Stimulated activated CD4-positive, alpha-beta T cell treated with anti-CD3 and anti-CD28 coated beads, Interleukin-1b, Interleukin-23, amount 100 ng/mL, for 1 hour (primary cell): ENCODE measurements at places on chromosomes 3 and 15.

DNA sequence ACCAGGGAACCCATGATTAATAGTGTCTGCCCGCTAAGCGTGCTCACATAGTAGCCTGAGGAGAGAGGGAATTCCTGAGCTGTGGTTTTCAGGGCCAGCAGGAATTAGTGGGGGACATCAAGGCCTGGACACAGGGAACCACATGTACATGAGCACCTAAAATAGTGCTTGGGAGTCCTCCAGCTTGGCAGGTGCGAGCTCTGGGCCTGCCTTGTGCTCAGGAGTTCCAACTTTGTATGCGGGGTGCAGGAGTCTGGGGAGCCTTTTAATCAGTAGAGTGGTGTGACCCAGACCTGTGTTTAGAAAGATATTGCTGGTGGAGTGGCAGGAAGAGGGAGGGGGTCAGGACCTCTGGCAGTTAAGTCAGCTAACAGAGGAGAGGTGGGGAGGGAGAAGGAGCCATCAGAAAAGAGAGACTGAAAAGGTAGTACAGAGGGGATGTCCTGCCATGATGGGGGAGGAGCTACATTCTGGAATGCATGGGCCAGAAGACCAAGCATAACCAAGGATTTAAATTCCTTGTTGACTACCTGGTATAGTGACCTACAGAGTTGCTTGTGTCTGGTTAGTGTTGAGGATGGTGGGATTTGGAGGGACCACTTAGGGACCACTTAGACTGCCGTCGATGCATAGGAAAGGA is 1.9 kb downstream of the DAG1 start:
- no peak for DNase-seq

- no peak for DNase-seq
Measured at GRCh38 chr3:155242342-155242741, 51.1 kb downstream of the STRIT1 start.

DNA sequence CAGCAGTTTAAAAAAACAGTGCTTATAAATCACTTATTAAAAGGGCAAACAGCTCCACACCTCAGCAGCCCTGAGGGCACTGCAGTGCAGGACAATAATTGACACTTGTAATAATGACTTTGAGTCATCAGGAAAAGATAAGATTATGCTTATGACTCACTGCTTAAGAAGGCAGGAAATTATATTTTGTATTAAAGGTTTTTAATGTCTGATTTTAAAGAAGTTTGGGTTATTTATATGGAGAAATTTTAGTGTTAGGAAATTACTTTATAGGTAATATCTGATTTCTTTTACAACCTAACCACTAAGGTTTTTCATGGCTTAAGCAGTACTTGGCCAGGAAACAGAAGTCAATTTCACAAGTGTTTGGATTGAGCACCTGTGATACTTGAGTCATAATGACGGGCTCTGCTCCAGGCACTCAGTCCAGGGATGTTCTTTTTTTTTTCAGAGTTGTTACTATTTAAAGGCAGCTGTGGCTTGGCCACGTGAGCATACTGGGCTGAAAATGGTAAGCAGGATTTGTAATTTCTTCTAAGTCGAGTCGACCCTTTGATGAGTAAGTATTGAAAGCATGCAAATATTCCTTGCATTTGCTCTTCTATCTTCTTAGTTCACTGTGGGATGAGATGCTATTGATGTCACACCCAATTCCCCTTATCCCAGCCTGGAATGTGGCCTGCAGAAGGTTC is 21.6 kb upstream of the SLC6A20 start:
- DNase-seq, result no peak

DNA sequence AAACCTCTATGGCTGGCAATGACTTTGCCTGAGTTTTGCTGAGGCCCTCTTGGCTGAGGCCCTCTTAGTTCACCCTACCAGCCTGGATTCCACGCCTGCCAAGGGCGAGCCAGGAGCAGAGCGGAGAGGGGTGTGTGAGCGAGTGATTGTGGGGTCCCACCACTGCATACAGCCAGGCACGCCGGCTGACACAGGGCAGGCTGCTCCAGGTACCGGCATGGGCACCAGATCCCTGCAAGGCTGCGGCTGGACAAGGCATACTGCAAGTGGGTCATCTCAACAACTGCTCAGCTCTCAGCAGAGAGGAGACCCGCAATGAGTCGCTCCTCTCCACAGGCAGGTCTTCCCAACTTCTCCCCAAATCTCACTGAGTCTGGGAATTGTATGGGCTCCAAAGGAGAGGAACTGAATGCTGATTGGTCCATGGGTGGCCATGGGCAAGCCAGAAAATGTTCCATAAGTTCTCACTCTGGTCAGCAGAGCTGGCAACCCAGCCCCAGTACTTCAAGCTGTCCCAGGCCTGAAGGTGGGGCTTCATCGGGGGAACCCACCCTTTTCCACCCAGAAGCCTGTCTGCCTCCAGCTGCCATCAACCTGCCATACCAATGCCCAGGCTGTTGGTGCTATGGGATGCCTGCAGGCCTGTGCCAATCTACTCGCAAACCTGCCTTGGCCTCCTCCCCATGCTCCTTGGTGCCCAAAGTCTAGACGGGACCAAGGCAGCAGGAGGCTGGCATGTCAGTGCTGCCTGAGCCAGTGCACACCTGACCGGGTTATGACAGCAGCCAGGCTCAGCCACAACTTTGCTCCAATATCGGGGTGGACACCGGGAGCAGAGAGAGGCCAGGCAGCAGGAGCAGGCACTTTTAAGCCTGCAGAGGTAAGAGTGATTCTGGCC is 1273.6 kb upstream of the GBE1 start:
- no peak for DNase-seq
